ENCODE measurements at places on chromosomes 4 and X. TPM values are rescaled to one million over a fixed set of nuclear protein-coding genes. Genes with fewer than 3 reads are reported as not detected.

- ATAC-seq = no peak
These were observed 482.8 kb upstream of the HTR2C start for GRCh38 chrX:114101081-114101480.

DNA sequence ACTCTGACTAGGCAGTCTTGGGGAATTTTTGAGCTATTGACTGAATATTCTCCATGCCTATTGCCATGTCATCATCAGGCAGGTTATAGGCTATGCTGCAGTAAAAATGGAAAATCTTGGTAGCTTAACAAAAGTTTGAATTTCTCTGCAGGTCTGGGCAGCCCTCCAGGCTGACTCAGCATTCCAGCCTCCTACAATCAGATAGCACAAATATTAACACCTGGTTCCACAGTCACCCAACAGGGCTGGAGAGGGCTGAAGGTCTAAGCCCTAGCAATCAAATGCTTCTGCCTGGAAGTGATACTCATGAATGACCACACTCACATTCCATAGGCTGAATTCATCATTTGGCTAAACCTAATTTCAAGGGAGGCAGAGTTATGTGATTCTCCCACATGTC is 9.6 kb upstream of the PPP3CA start:
- no peak for ATAC-seq

- no peak for ATAC-seq
These were observed 16.7 kb upstream of the ANKRD17 start for GRCh38 chr4:73275318-73275654.

BMPR1B gene
- total RNA-seq = 40.9 TPM
